ENCODE measurements at places on chromosomes 16 and 17.

- H3K36me3 ChIP-seq: no peaks in the 10 kb centered on the region
- no peak for DNase-seq
- H3K4me1 ChIP-seq: peaks cover 28% of the 10 kb centered on the region
Measured at GRCh38 chr16:19291475-19291874, 5.9 kb downstream of the CLEC19A start.

DNA sequence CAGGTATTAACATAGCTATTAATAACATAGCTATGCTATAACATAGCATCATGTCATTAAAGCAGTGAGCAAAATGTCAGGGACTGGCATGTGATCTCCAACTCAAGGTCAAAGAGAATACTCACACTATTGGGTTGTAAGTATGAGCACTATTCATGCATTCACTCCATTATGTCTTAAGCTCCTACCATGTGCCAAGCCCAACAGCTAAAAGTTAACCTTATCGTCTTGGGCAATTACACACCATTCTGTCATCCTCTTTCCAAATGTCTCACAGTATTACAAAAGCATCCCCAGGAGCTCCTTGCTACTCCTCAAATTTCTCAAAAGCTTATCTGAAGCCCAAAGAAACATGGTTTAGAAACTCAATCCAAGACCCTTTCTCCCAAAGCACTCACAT, 22.0 kb upstream of the NOG start:
- peaks cover 3% of the 10 kb centered on the region for H3K27me3 ChIP-seq
- no peaks in the 10 kb centered on the region for H3K4me1 ChIP-seq
- DNase-seq: no peak
- H3K4me3 ChIP-seq: no peak overlapping the region
- no peak overlapping the region for H3K27ac ChIP-seq

- no peaks in the 10 kb centered on the region for H3K4me1 ChIP-seq
- no peaks in the 10 kb centered on the region for H3K36me3 ChIP-seq
Measured at GRCh38 chr16:21083729-21084268, 66.8 kb downstream of the DNAH3 start.

DNA sequence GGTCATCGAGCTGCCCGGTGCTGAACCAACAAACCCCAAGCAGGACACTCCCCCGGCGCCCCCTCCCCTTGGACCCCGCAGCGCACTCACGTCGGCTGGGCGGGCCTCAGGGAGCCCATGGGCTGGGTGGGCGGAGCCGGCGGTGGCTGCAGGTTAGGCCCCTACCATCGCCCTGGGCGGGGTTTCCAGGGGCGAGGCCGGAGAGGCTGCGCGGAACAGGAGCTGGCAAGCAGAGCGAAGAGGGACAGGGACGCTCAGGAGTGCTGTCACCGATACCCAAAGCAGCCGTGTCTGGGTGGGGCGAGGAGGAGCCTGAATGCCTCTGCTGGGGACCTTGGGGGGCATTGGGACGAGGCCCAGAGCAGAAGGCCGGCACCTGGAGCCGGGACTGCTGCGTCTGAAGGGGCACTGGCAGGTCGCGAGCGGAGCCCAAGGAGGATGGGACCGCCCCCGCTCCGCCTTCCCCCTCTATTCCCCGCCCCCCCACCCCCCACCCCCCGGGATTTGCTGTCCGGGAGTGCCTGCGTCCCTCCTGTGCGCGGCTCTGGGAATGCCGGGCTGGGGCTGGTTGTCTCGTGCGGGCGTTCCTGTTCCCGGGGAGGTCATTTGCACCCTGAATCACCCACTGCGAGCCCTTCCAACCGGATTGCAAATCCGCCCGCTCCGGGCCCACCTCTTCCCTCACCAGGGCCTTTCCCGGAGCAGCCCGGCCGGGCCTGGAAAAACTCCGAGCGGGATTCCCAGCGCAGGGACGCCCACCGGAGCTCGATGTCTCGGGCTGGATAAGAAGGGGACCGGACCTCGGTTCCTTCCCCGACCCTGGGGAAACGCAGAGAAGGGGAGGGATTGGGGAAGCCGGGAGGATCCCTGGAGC, 902 bp downstream of the ARHGAP27 start:
- H3K36me3 ChIP-seq: no peaks in the 10 kb centered on the region
- no peaks in the 10 kb centered on the region for H3K27me3 ChIP-seq

Measured in activated T-helper 2 cell treated with anti-CD3 and anti-CD28 coated beads, Interferon-gamma antibody, Interleukin-2, Interleukin-4, amounts not matched to agents 10 μg/mL and 5 μg/mL and 100 μg/mL, durations not matched to agents 14 hours and 24 hours and 36 hours (primary cell).